ENCODE measurements at places on chromosomes 2 and 18. TPM values are rescaled to one million over a fixed set of nuclear protein-coding genes. Genes with fewer than 3 reads are reported as not detected.

- DNase-seq, result peak; percentile 44
Measured at GRCh38 chr2:54666634-54667265, 56.7 kb upstream of the EML6 start.

DNA sequence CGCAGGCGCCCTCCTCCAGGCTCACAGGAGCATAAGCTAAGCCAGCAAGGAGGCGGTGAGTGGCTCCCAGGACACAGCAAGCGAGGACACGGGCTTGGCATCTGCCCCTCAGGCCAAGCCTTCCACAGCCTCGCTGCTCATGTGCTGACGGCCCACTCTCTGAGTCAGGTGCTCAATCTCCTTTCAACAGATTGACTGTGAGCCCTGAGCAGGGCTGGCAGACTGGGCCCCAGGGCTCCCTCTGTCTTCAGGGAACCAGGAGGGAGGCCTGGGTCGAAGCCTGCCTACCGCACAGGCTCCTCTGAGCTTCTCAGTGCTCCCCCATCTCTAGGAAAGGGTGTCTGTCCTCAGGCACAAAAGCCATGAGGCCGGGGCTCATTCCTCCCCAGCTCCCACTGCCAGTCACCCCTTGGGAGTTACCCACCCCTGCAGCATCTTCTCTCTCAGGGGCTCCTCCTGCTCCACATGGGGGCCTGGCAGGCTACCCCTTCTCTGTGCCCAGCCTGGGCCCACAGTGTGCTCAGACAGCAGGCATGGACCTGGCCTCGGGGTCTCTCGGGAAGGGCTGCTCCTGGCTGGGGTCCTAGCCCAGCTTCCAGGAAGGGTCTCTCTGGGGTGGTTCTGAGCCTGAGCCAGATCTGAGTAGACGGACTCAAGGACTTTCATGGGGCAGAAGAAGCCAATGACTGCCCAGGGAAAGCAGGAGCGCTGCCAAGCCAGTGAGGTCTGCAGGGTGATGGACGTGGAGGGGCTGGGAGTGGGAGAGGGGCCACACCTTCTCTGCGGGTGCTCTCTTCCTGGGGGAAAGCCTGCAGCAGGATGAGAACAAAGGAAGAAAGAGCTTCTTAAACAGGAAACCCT, 138.0 kb upstream of the GPC1 start:
- DNase-seq, result no peak

DNA sequence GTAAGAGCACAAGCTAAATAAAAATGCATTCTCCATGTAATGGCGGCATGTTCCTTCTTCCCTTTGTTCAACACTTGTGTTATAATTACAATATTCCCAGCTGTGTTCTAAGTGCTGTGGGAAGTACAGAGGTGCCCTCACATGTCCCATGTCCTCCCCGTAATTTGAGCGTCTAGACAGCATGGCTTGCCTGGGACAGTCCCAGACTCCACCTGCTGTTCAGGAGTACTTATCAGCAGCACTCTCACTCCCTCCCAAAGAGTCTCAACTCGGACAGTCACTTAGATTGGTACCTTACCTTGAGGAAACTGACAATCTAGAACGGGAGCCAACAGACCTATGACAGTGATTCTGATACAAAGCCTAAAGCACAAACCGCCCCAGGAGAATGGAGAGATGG, 370.5 kb downstream of the EIPR1 start:
- DNase-seq, result no peak

DNA sequence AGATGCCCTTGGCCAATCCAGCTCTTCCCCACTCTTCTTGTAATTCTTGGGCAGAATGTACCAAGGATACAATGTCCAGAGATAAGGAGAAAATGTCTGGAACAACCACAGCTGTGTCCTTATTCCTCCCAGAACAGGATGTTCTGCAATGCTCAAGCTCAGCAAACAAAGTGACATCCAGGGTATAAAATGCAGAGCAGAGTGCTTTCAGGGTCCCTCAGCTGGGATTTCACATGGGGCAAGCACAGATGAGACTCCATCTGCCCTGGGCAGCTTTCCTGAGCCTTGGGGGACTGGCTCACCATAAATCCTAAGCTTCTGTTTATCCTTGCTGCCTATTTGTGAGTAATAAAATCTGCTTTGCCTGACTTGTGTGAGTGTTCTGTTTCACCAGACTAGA, 127.4 kb downstream of the VAPA start:
- no peak for DNase-seq

DNA sequence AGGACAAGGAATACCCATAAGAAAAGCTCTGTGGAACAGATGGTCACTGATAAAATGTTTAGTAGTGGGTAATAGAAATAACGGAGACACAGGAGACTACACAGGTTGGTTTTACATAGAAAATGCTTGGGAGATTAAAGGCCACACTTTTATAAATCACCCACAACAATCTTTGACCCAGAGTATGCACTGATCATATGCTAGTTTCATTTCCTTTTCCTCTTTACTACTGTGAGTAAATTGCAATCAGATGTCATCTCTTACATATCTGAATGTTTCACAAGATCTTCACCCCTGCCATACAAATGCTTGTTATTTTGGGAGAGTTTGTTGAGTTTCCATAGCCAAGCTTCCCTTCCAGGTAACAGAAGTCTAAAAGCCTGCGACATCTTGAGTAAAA, 978.4 kb upstream of the KLHL29 start:
- no peak for DNase-seq

DNA sequence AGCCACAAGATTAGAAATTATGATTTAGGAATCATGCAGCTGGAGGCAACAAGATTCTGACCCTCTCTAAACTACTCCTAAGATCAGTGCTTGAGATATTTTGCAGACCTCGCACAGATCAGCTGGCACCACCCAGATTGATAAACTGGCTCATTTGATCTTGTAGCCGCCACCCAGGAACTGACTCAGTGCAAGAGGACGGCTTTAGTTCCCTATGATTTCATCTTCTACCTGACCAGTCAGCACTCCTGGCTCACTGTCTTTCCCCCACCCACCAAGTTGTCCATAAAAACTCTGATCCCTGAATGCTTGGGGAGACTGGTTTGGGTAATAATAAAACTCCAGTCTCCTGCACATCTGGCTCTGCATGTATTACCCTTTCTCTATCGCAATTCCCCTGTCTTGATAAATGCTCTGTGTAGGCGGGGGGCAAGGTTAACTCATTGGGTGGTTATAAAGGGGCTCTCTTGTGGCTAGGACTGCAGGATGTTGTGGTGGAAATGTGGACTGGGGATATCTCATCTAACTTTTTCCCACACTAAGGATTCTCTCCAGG, 96.1 kb downstream of the ARL6IP6 start:
- DNase-seq, result no peak

GRCh38 chr2:224585211-224586088, at the start of gene CUL3:
CUL3 (minus strand) TSS chr2:224585363; CDS start chr2:224585009, 354 bp downstream.
- peak; percentile 87 for DNase-seq

GRCh38 chr2:122062506-122062905, 307.1 kb downstream of the TSN start:
- DNase-seq, result no peak

DNA sequence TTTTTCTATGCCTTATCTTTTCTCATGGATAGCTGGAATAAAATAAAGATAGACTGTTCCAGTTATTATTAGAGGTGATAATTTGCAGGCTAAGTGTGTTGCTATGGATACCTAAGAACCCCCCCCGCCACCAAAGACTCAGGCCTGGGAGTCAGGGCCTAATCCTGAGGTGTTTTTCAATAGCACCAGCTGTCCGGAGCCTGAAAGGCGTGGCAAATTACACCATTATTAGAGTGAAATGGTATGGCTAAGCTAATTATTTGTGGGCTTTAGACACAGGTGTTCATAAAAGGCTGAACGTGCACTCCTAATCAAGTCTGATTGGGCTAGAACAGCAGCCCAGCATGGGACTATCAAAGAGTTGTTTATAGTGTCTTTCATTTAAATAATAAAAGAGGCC, 293.2 kb upstream of the DCC start:
- no peak for DNase-seq

GRCh38 chr2:172736424-172737174, 954 bp downstream of the RAPGEF4 start:
- DNase-seq, result no peak

GRCh38 chr18:31722369-31722957, 38.1 kb upstream of the B4GALT6 start:
- peak; percentile 68 for DNase-seq

DNA sequence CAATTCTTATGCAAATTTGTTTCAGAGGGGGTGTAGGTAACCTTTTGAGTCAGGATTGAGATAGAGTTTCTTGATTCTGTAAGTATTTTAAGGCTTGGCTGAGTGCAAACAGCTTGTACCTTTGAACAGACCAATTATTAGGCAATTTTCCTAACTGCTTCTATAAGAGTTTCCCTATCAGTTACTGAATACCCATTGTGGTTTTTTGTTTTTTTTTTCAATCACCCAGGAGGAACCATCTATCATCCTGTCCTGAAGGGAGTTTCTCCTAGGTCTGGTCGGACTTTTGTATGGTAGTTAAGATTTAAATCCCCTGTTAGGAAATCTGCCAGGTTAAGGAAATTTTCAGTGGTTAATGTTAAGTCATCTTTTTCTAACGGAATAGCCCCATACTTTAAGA, 319.4 kb upstream of the SLC39A10 start:
- DNase-seq, result no peak

- no peak for DNase-seq
Measured at GRCh38 chr2:204172145-204172600, 235.6 kb downstream of the ICOS start.

DNA sequence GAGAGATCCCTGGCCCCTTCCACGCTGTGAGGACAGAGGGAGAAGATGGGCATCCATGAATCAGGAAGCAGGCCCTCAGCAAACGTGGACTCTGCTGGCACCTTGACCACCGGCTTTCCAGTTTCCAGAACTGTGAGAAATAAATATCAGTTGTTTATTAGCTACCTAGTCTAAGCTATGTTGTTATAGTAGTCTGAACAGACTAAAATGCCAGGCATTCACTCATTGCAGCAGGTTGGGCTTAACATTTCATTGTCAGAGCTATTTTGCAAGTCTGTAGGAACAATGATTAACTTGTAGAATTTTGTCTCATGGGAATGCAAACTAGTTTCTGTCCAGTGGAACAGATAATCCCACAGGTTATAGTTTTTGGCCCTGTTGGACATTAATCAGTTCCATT, 24.8 kb upstream of the TBC1D8 start:
- DNase-seq, result no peak

DNA sequence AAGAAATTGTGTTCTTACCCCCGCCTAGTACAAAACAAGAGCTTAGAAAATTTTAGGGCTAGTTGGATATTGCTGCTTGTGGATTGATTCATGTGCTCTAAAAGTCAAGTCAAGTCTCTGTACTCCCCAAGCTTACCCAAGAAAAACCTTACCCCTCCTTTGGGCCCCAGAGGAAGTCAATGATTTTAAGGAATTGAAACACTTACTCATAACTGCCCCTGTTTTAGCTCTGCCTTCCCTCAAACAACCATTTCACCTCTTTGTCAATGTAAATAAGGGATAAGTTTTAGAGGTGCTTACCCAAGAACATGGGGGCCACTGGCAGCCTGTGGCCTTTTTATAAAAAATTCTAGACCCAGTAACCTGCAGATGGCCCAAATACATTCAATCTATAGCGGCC, 136.6 kb upstream of the RMP24 start:
- DNase-seq, result no peak

GRCh38 chr2:209368914-209369313, 54.9 kb upstream of the MAP2 start:
- DNase-seq, result no peak

DNA sequence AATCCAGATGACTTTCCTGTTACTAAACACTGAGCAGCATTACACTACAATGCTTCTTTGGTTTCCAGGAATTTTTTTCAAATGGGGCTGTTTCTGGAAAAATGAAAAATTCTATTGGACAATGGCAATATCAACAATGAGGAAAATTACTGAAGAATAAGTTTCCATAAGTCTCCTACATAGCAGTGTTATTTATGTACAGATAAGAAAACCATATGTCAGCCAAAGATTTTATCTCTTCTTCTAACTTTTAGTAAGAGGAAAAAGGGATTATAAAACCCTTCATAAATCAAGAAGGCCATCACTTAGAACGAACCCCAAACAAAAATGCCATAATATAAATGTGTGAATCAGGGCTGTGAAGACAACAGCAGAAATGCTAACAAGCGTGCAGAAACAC, 31.6 kb upstream of the NOSTRIN start:
- DNase-seq, result no peak

DNA sequence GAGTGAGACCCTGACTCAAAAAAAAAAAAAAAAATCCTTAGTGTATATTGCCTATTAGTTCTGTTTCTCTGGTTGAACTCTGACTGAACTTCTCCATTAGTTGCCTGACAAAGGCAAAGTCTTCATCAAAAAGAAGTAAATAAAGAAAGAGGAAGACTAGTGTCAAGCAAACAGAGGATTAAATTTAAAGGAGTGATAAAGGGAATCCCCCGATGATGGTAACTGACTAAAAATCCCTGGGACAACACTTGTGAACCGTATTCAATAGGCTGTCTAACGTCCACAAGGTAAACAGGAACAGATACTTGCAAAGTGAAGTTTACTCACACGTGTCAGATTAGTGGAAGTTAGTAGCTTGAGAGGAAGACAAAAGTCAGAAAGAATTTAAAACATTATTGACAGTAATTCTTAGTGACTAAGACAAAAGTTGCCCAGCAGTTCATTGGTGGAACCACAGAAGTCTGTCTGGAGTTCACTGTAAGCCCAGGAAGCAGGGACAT, 26.2 kb upstream of the SPOPL start:
- DNase-seq, result no peak

DNA sequence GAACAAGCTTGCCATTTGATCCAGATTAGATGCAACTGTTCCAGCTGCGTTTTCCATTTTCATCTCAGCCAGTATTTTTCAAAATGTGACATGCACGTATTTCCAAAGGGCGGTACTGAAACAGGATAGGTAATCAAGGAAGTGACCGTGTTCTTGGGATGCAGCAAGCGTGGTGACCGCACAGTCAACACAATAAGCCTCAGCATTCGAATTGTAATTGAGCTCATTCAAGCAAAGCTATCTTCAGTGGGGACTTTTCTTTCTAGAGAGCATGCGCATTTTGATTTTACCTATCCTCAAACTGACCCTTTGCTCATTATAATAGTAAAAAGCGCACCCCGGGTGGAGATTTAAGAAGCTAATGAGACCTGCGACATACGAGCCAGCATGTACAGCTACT, 3.4 kb upstream of the ALPP start:
- no peak for DNase-seq

The GREB1L gene
- 10.6 TPM for polyA plus RNA-seq

The SULT1C2 gene
- polyA plus RNA-seq, result 1.3 TPM

The HNMT gene
- polyA plus RNA-seq, result 18.9 TPM

The PAIP2B gene
- polyA plus RNA-seq, result 5.1 TPM

The PSMA8 gene
- polyA plus RNA-seq, result not detected

The ABCA12 gene
- polyA plus RNA-seq, result 0.03 TPM

The FBXO36 gene
- polyA plus RNA-seq, result 2.6 TPM

The RFX8 gene
- polyA plus RNA-seq, result 2.1 TPM

The DLX2 gene
- 0.11 TPM for polyA plus RNA-seq

The KYNU gene
- 0.67 TPM for polyA plus RNA-seq

The SLC39A10 gene
- polyA plus RNA-seq, result 21.3 TPM

The GPR45 gene
- polyA plus RNA-seq, result not detected

The DNAJC27 gene
- 6.5 TPM for polyA plus RNA-seq

All from forelimb muscle (tissue), 1 donor.